ENCODE measurements at places on chromosomes 16 and 17.
A peak's percentile ranks its signal among the peaks of the same experiment; 100 is the strongest.

DNA sequence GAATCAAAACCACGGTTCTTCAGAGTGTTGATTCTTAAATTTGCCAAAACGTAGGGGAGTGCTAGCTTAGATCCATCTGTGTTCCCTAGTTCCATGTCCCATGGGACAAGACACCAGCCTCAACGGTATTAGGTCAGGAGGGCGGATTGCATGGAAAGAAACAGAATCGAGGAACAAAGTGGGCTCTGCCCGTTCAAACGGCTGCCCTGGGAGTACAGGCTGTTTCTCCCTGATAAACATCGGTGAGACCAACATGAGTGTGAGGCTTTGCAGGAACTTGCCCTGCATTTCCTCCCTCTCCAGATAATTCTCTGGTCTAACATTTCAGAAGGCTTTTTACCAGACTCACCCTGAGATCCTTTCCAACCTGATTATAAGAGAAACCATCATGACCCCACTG is 82.2 kb downstream of the MRM3 start:
- no peak for ATAC-seq

GRCh38 chr17:57403236-57403635 is 146.9 kb downstream of the MSI2 start:
- ATAC-seq, result no peak

DNA sequence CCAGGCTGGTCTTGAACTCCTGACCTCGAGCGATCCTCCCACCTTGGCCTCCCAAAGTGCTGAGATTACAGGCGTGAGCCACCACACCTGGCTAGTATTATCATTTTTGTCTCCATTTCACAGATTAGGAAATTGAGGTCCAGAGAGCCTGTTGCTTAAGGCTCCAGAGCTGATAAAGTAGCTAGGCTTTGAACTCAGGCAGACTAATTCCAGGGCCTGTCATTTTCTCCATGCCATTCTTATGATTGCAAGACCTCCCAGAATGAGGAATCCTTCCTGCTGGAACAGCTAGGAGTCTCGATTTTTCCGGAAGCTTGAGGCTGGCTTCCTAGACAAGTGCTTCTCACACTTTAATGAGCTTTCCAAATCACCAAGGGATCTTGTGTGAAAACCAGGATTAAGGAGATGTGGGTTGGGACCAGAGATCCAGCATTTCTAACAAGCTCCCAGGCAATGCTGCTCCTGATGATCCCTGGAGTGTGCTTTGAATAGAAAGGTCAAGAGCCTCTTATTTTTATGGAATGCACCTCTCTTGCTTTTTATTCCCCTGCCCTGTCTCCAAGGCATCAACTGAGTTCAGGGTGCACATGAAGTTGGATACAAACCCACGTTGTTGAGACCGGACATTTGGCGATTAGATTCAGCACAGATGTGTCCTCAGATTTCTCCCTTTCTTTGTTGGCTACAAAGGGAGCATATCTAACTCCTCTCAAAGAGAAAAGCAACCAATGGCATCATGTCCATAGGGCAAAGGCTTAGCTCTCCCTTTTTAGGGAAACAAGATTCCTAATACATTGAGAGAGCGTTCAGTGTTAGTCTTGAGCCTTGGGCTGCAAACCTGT is 40.3 kb upstream of the FAM20A start:
- ATAC-seq, result no peak

DNA sequence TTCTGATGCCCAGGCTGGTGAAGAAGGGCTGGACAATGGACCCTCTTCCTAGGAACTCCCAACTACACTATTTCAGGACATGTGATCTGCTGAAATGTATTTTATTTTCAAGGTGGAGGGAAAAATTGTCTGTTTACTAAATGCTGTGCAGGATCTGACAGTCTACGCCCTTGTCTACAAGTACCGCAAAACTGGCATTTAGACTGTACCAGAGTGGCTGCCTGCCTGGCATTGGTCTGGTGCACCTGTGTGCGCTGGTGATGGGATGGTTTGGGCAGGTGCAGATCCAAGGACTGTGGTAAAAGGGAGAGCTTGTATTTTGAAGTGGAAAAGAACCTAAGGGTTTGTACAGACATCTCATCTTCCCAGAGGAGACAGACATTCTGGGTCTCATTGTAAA is 79.7 kb downstream of the AIPL1 start:
- ATAC-seq, result no peak

DNA sequence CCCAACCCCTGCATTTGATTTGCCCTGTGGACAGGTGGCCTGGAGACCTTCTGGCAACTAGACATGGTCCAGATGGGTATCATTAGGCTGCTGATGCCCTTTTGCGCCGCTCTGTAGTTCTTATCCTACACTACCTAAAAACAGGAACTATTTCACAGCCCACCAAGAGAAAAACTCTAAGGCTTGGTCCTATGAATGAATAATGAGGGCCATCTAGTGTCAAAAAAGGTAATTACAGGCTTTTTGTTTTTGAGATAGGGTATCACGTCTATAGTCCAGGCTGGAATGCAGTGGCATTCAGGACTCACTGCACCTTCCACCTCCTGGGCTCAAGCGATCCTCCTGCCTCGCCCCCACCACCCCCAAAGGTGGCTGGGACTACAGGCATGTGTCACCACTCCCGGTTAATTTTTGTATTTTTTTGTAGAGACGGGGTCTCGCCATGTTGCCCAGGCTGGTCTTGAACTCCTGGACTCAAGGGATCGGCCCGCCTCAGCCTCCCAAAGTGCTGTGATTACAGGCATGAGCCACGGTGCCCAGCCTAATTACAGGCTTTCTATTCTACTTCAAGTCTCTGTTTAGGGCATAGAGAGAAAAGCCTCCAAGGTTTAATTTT is 20.9 kb downstream of the COIL start:
- peak; percentile 43 for ATAC-seq

GRCh38 chr17:70034158-70034557 is 40.9 kb upstream of the KCNJ16 start:
- no peak for ATAC-seq

GRCh38 chr17:30831257-30831656 is 509 bp upstream of the ATAD5 start:
- ATAC-seq, result peak; percentile 68

DNA sequence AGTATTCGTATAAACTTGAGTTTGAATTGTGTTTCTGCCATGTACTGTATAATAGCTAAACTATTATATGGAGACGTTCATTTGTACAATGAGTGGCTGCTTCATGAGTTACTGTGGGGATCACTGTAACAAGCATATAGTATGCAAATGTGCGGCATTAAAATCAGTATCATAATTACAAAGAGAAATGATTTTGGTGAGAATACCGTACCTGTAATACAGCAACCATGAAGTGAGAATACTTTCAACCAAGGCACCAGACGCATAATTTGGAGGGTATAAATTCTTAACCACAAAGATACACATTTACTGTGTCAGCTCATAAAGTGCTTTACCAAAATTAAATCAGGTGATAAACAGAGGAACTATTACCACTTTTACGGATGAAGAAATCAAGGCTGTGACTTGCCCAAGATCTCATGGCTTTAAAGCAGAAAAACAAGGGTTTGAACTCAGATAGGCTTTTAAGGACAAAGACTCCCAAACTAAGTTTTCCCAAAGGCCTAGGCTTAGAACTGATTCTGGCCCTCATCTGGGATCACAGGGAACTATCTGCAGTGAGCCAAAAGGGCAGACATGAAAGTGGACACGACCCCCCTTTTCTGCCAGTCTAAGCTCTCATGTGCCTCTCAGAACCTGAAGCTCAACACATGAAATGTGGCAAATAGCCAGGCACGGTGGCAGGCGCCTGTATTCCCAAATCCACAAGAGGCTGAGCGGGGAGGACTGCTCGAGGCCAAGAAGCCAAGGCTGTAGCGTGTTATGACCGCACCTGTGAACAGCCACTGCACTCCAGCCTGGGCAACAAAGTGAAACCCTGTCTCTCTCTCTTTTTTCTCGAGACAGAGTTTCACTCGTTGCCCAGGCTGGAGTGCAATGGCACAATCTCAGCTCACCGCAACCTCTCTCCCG is 6.4 kb downstream of the RPS15A start:
- ATAC-seq, result peak; percentile 77

DNA sequence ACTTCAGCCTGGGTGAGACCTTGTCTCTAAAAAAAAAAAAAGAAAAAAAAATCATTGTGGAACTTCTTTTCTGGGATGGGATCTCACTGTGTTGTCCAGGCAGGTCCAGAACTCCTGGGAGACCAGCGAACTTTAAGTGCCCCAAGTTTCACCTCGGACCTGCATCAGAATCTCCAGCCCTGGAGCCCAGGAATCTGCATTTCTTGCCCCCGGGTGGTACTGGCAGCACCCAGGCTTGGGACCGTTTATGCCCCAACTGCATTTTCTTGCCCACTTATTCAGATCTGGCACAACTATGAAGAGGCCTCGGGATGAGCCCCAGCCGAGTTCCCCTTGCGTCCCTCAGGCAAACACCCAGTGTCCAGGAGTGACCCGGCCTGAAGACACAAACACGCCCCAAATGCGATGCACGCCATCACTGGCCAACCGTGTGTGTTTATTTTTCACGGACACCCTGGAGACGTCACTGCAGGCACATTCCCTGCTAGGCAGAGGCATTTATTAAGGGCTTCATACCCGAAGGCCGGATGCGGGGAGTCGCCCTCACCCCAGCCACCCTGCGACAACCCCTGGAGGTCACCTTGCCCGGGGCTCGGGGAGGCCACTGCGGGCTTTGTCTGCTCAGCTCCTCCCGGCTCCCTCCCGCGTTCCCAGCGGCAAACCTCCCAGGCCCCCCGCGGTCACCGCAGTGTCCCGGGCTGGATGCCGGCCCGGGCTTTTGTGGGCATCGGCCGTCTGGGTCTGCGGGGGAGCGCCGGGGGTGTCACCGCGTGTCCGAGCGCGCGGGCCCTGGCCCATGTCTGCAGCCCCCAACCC is 684 bp upstream of the SPIRE2 start:
- ATAC-seq, result no peak

GRCh38 chr16:81873843-81874752 is 95.0 kb downstream of the PLCG2 start:
- peak; percentile 63 for ATAC-seq

DNA sequence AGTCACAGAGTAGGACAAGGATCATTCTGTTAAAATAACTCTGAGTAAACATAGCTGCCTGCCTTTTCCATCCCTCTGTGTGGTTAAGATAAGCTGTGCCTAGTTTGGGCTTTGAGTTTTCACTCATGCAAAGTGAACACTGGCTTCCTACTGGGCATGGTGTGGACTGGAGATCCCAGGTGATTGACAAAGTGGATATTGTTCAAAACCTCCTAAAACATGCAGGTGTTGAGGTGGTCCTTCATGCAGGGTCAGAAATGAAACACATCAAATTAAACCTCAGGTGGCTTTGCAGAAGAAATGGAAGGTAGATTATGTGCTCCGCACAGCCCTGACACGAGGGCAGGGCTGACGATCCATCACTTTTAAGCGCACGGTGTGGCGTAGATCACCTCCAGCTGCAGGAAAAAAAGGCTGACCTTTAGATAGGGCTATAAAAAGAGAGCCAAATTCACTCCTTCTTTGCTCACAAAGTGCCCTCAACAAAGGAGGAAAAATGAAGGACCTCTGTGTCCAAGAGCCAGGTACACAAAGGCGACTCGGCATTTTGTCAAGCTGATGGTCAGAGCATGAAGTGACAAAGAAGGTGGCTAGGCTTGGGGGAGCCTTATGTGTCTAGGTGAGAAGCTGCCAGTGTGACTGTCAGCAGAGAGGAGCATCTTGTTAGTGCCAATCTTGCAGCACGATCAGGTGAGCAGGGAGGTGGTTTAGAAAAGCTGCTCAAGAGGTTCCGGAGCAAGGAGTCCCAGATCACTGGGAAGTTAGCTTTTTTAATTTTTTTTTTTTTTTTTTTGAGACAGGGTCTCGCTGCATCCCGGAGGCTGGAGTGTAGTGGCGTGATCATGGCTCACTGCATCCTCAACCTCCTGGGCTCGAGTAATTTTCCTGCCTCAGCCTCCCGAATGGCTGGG is 19.9 kb upstream of the ITPRIPL2 start:
- no peak for ATAC-seq

DNA sequence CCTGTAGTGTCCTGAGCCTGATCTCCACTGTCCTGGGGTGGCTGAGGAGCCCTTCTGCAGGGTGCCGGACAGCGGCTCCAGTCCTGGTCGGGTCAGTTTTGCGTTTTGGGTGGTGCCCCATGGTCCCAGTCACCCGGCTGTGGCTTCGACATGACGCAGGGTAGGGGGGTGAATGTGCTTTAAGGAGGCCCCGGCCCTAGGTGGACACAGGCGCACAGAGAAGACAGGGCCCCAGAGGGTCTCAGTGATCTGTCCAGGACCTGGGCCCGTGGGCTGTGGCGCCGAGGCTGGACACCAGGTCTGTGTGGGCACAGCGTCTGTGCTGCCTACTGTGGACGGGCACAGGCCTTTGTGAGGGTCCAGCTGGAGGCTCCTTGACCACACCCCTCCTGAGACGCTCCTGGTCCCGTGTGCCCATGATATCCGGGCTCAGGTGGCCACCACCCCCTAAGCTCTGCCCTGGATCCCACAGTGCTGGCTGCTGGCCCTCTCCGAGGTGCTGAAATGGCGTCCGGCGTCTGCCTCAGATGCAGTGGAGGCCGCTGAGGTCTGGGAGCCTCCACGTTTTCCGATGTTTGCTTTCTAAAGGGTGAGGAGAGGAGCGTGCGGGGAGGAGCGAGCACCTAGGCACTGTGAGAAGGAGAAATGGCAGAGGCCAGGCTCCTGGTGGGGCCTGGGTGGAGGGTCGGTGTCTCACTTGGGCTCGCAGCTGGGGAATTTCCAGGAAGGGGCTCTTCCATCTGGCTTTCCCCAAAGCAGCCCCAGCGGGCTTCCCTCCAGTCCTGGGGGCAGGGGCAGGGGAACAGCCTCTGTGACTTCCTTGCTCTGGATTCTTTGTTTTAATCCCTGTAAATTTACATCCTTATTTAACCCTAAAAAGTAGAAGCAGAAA is 56.1 kb upstream of the ACSF3 start:
- ATAC-seq, result peak; percentile 24

DNA sequence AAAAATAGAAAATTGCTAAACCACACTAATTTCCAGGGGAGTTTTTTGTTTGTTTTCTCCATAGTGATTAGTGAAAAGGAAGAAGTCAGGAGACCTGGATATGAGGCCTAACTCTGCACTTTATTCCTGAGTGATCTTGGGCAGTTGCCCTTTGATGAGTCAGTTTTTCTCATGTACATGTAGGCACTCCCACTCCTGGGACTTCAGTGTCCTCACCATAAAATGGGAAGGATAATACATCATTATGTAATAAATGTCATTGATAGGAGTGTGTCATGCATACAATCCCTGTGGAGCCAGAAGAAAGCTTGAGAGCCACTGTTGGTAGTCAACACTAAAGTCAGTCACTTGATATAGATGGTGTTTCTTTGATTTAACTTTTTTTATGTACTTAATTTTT is 32.5 kb downstream of the WIPF2 start:
- no peak for ATAC-seq
